Heart right ventricle (tissue), 16 donors: ENCODE measurements at places on chromosomes 4 and X. TPM values are rescaled to one million over a fixed set of nuclear protein-coding genes. Genes with fewer than 3 reads are reported as not detected.

GRCh38 chrX:133608406-133608805 is 193.1 kb upstream of the GPC4 start:
- no peak for DNase-seq

DNA sequence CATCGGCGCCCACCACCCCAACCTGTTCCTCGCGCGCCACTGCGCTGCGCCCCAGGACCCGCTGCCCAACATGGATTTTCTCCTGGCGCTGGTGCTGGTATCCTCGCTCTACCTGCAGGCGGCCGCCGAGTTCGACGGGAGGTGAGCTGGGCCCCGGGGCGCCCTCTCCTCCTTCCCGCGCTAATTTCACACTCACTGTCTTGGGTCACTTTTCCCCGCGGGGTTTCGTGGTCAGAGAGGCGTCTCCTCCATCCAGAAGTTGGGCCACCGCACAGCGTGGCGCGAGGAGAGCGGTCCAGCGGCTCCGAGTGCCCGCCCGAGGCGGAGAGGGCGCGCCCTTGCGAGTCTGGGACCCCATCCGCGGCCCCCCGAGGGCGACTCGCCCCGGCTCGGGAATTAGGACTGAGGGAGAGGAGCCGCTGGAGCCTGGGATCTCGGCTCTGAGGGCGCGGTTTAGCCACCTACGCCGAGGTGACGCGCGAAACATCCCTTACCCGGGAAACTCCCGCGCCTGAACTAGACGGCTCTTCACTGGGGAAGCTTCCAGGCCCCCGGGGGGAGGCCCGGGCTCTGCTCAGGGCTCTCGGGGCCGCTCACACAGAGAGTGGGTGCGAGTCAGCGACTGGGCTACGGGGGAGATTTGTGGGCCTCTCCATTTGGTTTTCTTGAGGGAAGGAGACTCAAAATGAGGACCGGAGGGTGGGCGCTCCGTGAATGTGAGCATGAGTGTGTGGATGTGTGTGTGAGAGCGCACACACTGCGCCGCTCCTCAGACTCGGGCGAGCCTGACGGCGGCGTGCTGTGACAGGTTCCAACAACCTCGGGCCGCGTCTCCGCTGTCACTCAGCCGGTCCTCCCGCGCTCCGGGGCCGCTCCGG is 551 bp downstream of the NPNT start:
- DNase-seq, result no peak

The XPNPEP2 gene
- total RNA-seq, result 0.77 TPM

DNA sequence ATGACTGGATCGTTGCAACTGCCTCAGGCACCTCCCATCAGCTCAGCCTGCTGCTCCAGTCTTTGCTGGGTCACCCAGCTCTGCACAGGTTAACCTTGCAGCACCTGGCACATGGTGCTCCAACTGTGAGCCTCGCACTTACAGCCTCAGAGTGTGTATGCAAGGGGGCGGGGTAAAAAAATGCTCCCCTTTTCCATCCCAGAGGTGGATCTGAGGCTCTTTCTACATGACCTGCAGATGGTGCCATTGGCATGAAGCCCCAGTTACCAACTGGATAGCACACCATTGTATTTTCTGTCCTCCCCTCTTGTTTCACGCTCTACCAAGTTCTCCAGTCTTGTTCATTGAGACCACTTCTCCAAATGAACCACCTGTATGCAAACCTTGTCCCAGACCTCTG is 46.2 kb upstream of the TRPC3 start:
- no peak for DNase-seq

- no peak for DNase-seq
Observed at GRCh38 chr4:112739442-112739841, 102.5 kb downstream of the LARP7 start.

The CLDN22 gene
- not detected for total RNA-seq

DNA sequence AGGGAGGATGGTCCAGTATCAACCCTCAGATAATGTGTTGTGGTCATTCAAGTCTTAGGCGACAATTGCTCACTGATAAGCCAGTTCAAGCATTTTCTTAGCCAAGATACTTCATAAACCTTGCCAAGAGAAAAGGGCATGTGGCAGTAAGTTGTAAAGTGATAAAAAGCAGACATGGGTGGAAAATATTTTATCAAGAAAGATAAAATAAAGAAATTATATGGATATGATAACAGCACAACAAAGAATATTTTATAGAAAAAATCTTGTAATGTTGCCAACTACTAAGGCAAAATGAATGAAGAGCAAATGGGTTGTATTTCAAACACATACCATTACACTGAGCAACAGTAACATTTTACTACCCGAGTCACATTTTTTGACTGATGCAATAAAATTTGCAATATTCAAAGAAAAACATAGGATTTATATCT is 217.4 kb upstream of the PITX2 start:
- no peak for DNase-seq

DNA sequence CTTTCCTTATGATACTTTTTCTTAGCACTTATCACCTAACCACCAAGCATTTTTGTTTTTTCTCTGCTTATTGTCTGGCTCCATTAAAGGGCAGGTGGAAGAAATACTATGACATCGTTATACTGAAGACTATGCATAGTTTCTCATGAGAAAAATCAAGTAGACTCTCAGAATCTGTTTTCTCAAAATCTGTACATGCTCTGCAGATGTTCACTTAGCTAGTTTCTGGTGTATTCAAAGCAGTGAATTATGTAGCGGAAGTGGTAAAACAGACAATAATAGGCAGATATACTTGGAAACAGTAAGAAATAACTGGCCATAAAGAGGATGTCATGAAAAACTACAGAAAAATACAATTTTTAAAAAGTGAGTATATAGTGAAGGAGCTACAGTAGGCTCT is 146.0 kb downstream of the STIM2 start:
- no peak for DNase-seq

The SOWAHD gene
- total RNA-seq, result not detected
